NCI-H187 treated with DMSO at 0.1 percent for 48 hours (cell line): ENCODE measurements at places on chromosomes 11 and 22.

DNA sequence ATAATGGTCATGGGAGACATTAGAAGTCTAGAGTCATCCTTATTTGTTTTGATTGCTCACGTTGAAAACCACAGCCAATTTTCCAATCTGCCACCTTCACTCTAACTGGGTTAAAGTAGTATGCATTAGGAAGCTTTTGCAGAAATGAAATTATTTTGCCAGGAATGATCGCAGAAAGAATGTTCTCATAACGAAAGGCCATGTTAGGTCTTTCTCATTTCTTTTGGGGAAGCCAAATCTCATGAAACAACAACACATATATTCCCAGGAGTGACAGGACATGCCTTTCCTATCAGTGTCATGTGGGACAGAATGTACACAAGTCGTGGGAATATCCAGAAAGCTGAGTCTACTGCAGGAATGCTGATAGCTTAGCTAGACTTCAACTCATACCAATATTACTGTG is 386.3 kb downstream of the AASDHPPT start:
- DNase-seq = no peak

DNA sequence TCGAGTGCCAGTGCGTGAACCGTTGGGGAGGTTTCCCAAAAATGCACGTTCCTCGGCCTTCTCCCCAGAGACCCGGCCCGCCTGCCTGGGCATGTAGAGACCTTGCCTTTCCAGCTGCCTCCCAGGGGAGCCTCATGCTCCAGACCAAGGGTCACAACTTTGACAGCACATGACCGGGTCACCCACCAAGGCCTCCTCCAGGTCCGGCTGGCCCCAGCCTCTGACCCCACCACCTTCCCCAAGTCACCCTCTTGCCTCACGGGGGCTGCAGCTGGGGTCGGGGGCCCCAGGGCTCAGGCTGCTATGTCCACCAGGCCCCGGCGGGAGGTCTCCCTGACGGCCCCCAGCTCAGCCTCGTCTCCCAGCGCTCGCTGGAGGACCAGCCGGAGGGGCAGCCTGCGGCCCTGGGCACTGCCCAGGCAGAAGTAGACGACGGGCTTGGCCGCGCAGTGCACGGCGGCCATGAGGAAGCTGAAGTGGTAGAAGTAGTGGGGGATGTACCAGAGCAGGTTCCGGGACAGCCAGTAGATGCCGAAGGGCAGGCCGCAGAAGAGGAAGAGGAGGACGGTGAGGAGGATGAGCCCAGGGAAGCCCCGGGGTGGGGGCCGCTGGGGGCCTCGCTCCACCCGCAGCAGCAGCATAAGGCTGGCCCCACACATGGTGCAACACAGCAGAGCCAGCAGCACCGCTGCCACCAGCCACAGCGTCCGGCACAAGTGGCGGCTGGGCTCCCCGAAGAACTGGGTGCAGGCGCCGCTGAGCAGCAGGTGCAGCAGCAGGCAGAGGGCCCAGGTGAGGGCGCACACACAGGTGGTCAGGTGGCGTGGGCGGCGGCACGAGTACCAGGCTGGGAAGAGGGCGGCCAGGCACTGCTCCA is 4.4 kb downstream of the MRGPRE start:
- DNase-seq = no peak

- DNase-seq = no peak
Measured at GRCh38 chr22:28670756-28671155, 8.9 kb downstream of the TTC28 start.

DNA sequence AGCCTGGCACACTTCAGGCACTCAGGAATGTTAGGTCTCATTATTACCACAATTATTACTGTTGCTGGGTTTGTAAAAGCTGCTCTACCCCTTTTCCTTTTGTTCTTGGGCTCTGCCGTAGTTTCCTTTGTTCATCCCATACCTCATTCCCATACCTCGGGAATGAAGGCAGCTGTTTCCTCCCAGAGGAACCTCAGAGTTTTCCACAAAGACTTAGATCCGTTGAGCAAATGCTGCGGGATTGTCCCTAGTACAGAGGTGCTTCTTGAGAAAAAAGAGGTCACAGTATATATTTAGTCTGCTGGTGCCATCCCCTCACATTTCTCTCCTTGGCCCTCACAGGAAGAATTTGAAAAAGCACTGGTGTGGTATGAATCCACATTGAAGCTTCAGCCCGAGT is 134.7 kb downstream of the TTC17 start:
- DNase-seq = no peak

- peak; percentile 62 for DNase-seq
Measured at GRCh38 chr11:72758690-72759389, 6.6 kb upstream of the ARAP1 start.

- DNase-seq = peak; percentile 27
Measured at GRCh38 chr11:115317277-115318185, 186.7 kb downstream of the CADM1 start.

- DNase-seq = no peak
Measured at GRCh38 chr22:49629586-49630447, 197.9 kb downstream of the BRD1 start.

- no peak for DNase-seq
Measured at GRCh38 chr22:28799606-28800307, 612 bp downstream of the XBP1 start.

DNA sequence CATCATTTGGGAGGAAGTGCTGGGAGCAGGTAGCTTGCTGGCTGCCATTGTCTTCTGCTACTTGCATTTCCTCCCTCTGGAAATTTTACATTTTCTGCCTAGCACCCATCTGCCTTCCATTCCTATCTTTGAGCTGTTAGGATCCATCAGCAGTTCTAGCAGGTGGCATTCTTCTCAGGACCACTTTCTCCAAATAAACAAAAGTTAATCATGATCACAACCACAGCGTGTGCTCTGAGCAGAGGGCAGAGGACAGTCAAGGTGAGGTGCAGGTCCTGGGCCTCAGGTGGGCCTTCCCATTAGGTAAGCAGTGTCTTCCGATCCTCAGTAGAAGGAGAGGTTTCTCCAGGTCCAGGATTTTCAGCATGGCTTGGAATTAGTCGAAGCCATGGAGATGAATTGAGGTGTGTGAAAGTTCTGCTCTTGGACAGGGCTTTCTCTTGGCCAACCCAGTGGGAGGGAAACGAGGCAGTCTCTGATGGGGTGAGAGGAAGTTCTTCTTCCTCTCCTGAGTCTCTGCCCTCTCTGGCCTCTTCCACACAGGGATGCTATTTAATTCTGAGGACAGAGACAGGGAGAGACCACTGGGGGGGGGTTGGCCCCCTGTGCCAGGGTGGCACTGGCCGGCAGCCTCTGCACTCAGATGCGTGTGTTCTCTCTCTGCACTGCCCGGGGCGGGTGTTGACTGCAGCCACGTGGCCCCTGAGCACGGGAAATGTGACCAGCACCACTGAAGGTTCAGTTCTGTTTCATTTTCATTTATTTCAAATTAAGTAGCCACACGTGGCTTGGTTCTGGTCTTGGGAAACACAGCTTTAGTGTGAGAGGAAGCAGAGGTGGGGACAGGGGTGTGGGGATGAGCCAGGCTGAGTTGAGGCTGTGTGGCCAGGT is 170.8 kb downstream of the TBC1D22A start:
- no peak for DNase-seq

- DNase-seq = no peak
Measured at GRCh38 chr11:66064571-66064970, 5.5 kb upstream of the PACS1 start.
